Uterus (tissue), 4 donors: ENCODE measurements at places on chromosomes 11 and 22.

DNA sequence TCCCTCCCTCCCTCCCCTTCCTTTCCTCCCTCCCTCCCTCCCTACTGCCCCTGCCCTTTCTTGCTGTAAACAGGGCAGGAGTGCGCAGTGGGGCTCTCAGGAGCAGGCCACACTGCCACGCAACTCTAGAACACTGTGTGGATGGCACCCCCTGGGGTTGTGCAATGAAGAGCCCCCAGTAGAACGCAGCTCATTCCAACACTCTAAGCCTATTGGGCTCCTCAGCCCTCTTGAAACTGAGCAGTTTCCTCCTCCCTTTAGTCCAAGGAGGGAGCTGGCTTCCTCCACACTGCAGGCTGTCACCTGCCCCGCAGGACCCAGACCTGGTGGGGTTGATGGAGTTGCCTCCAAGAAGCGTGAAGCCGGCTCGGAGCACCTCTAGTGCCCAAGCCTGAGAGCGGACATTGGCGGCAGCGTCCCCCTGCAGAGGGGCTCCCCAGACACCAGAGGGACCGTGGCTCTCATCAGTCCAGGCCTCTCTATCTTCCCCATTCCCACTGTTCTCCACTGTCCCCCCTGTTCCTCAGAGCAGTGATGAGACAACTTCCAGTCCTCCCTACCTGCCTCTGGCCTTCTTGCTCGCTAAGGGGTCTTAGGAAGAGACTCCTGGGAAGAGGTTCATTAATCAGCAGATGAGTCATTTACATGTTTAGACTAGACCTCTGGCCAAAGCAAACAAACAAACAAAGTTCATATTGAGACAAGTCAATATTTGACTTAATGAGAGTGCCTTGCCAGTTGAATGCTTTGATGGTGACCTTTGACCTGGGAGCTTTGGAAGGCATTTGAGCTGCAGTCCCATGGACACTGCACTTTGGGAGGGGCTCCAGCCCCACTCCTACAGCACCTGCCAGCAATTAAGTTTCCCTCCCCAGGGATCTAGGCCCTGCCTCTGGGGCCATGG is 64.0 kb downstream of the RPUSD4 start:
- H3K4me1 ChIP-seq = no peaks in the 10 kb centered on the region
- no peaks in the 10 kb centered on the region for H3K36me3 ChIP-seq
- no peak for DNase-seq
- no peaks in the 10 kb centered on the region for H3K27me3 ChIP-seq

- peaks cover 13% of the 10 kb centered on the region for H3K4me1 ChIP-seq
- peak overlapping the region; percentile 98 for H3K27ac ChIP-seq
- H3K4me3 ChIP-seq = peak overlapping the region; percentile 92
These were observed 902 bp downstream of the MUS81 start for GRCh38 chr11:65861165-65861505.

GRCh38 chr11:78417175-78417887 is at the start of gene GAB2:
GAB2 (minus strand) TSS chr11:78417820; CDS start chr11:78417720, 100 bp downstream.
- no peak for DNase-seq
- H3K36me3 ChIP-seq = no peaks in the 10 kb centered on the region
- peak within 1 kb of the TSS; percentile 99 for H3K27ac ChIP-seq
- no peaks in the 10 kb centered on the region for H3K4me1 ChIP-seq
- no peaks in the 10 kb centered on the region for H3K27me3 ChIP-seq
- H3K4me3 ChIP-seq = peak within 1 kb of the TSS; percentile 85

GRCh38 chr11:78941226-78941851 is 366.7 kb upstream of the NARS2 start:
- H3K27ac ChIP-seq = no peak overlapping the region
- H3K27me3 ChIP-seq = no peaks in the 10 kb centered on the region
- DNase-seq = no peak
- no peaks in the 10 kb centered on the region for H3K4me1 ChIP-seq

- H3K4me1 ChIP-seq = no peaks in the 10 kb centered on the region
- no peak overlapping the region for H3K4me3 ChIP-seq
- no peaks in the 10 kb centered on the region for H3K27me3 ChIP-seq
- no peak for DNase-seq
- no peaks in the 10 kb centered on the region for H3K36me3 ChIP-seq
- H3K27ac ChIP-seq = peak overlapping the region; percentile 69
These were observed 113.6 kb downstream of the SIK3 start for GRCh38 chr11:116984589-116984988.

- no peaks in the 10 kb centered on the region for H3K36me3 ChIP-seq
- no peaks in the 10 kb centered on the region for H3K27me3 ChIP-seq
- peak overlapping the region; percentile 92 for H3K4me3 ChIP-seq
- no peak for DNase-seq
These were observed 335 bp downstream of the ZNF408 start for GRCh38 chr11:46701078-46701654.

DNA sequence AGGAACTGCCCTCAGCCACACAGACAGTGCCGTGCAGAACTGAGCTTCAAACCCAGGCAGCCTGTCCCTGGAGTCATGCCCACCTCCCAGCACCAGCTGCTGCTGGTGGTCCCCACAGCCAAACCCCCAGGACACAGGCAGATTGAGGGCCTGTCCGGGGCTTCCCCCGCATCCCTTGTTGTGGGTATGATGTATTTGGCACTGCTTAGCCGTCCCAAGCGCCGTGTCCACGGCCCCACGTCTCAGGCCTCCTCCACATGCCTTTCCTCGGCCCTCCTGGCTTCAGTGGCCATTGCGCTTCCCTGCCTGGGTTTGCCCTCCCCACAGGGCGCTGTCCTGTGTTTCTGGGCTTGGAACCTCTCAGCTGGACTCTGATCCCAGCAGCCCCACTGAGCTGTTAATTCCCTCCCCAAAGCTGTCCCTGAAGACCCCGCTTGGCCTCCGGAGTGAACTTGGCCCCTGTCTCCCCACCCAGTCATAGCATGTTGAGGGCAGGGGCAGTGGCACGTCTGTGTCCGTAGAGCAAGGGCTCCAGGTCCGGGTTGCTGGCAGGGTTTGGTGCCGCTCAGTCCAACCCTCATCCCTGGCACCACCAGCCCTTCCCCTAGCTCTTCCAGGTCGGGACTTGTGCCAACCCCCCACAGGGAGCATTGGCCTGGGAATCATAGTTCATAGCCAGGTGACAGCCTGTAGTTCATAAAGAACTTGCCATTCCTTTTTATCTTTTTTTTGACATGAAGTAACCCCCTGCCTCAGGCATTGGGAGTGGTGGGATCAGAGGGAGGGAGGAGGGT is 34.5 kb upstream of the TEF start:
- no peak overlapping the region for H3K27ac ChIP-seq
- no peaks in the 10 kb centered on the region for H3K36me3 ChIP-seq
- no peaks in the 10 kb centered on the region for H3K4me1 ChIP-seq
- H3K4me3 ChIP-seq = no peak overlapping the region

- no peaks in the 10 kb centered on the region for H3K36me3 ChIP-seq
- H3K27ac ChIP-seq = no peak overlapping the region
These were observed 9.9 kb downstream of the CTSC start for GRCh38 chr11:88327462-88328143.

GRCh38 chr11:100769165-100769564 is 82.1 kb downstream of the ARHGAP42 start:
- no peaks in the 10 kb centered on the region for H3K27me3 ChIP-seq
- H3K4me1 ChIP-seq = no peaks in the 10 kb centered on the region
- peak overlapping the region; percentile 14 for H3K27ac ChIP-seq
- no peak for DNase-seq

DNA sequence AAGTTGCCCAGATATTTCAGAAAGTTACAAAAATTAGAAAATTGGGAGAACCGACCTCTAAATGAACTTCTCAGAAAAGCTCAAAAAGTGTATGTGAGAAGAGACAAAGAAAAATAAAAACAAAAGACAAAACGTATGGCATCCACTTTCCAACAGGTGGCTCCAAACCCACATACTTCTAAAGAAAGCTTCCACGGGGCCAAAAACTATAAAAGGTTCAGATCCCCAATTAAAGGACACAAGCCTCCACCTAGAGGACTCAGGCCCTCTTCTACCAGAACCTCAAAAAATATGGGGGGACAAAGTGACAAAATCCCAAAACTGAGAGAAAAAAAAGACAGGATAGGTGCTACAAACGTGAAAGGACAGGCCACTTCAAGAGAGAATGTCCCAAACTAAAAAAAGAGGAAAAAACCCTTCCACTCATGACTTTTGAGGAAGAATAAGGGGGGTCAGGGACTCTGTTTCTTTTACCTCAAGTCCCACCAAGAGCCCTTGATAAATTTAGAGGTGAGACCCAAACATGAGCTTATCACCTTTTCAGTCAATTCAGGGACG is 8.8 kb downstream of the SCGB2A1 start:
- H3K36me3 ChIP-seq = no peaks in the 10 kb centered on the region
- no peak overlapping the region for H3K27ac ChIP-seq

DNA sequence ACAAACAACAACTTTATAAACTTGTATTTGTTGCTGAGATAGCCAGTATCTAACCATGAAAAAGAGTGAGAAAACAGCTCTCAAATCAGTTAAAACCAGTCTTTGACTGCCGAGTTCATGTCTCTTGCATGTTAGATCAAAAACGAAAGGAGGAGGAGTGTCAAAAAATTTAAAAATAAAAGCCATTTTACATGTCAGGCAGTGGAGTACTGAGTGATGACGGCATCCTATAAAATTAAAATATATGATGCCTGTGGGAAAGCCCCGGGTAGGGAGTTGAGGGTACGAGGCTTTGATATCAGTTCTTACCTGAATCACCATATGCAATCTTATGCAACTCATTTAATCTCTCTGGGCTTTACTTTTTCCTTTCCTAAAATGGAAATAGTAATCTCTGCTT is 117.3 kb downstream of the ETS1 start:
- H3K36me3 ChIP-seq = no peaks in the 10 kb centered on the region
- no peaks in the 10 kb centered on the region for H3K4me1 ChIP-seq
- DNase-seq = no peak
- no peak overlapping the region for H3K4me3 ChIP-seq

DNA sequence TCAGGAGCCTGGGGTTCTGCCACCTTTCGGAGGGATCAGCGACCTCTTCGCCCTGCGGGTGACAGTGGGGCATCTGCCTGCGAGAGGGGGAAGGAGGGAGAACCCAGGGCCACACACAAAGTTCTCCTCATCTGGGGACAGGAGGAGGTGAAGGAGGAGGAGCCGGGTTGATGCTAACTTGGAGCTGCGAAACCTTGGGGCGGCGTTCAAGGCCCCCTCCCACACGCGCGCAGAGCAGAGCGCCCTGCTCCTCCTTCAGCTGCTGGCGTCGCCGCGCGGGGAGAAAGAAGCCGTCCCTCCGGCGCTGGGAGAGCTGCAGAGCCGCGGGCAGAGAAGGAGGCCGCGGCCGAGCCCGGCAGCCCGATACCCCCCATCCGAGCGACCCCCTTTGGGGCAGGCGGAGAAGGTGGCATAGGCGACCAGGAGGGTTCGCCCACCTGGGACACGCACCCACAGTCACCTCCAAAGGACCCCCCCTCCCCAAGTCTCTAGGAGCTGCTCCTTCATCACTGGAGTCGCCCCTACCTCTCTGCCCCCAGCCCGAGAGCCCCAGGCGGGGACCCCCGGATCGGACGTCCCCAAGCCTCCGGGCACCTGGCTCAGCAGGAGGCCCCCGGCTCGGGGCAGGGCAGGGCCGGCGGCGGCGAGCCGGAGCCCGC is at the start of gene RASD2:
Gene RASD2, plus strand, starts transcription at position 237 of the 659 bp plus-strand sequence. CDS start 5,979 bp downstream, outside the sequence.
- no peaks in the 10 kb centered on the region for H3K36me3 ChIP-seq
- DNase-seq = peak; percentile 69
- H3K27ac ChIP-seq = peak within 1 kb of the TSS; percentile 73
- H3K4me3 ChIP-seq = peak within 1 kb of the TSS; percentile 46
- H3K4me1 ChIP-seq = no peaks in the 10 kb centered on the region

DNA sequence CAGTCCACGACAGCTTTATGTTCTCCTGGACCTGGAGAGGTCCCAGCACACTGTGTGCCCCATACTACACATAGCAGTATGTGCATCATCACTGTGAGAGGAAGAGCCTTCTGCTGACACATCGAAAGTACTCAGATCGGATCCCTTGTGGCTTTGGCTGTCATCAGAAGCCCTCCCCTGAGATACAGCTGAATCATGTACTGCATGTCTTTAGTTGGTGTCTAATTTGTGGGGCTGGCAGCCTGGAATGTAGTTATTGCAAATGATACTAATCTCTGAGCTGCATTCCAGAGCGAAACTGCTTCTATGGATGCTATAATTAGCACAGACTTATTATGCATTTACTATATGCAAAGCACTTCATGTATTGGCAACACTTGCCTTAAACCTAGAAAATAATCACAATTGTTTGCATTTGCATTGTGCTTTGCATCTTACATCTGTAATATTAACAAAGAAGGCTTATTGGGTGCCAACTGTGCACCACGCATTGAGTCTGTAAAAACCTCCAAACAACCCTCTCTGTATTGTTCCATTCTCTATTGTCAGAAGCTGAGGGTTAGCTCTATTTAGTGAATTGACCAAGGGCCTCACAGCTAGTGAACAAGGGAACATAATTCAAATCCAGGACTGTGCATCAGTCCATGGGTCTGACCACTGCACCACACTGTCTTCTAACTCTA is 89.2 kb upstream of the CRTAM start:
- no peaks in the 10 kb centered on the region for H3K36me3 ChIP-seq
- no peak overlapping the region for H3K4me3 ChIP-seq
- DNase-seq = no peak
